ENCODE measurements at places on chromosomes 4 and X.
A peak's percentile ranks its signal among the peaks of the same experiment; 100 is the strongest.

- DNase-seq = no peak
- H3K27ac ChIP-seq = no peak overlapping the region
- no peaks in the 10 kb centered on the region for H3K27me3 ChIP-seq
- H3K4me3 ChIP-seq = no peak overlapping the region
- no peaks in the 10 kb centered on the region for H3K4me1 ChIP-seq
Measured at GRCh38 chr4:14334166-14334565, 668.1 kb upstream of the CPEB2 start.

GRCh38 chr4:79609817-79610216, 201.8 kb upstream of the GK2 start:
- H3K27me3 ChIP-seq = no peaks in the 10 kb centered on the region
- no peak overlapping the region for H3K4me3 ChIP-seq
- H3K27ac ChIP-seq = no peak overlapping the region
- no peaks in the 10 kb centered on the region for H3K36me3 ChIP-seq
- H3K4me1 ChIP-seq = peaks cover 2% of the 10 kb centered on the region

GRCh38 chrX:107626481-107626880, 1.8 kb upstream of the PRPS1 start:
- no peaks in the 10 kb centered on the region for H3K36me3 ChIP-seq
- H3K4me1 ChIP-seq = peaks cover 2% of the 10 kb centered on the region
- no peak for DNase-seq
- no peak overlapping the region for H3K4me3 ChIP-seq

- DNase-seq = no peak
- no peak overlapping the region for H3K4me3 ChIP-seq
- H3K36me3 ChIP-seq = no peaks in the 10 kb centered on the region
- H3K4me1 ChIP-seq = no peaks in the 10 kb centered on the region
- no peak overlapping the region for H3K27ac ChIP-seq
Measured at GRCh38 chr4:67779631-67780030, 25.4 kb upstream of the GNRHR start.

DNA sequence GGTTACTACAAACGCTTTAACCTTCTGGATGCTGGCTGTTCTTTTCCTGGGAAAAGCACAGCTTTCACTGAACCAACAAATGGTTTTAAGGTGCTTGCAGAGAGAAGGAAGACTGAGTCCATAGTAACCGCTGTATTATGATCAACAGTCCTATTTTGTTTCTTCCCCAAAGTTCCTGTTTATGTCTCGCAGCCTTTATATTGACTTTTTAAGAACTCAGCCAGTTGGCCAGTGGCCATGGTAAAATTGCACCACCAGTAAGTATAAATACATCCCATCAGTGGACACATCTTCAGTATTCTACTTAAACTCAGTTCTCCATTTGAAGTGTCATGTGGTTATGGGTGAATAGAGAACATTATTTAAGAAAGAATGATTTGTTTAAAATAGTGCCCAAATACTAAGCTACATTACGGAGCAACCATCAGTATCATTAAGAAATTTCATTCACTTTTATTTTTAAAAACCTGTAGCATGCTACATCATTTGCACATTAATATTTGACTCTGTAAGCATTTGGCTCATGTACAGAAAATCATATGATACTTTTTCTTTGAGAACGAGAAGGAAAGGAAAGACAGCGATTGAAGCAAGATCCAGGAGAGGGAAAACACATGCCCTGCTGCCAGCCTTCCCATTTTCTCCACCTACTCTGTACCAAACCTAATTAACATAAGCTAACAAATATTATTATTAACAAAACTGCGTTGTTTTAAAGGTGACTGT, 287.0 kb downstream of the ARHGAP24 start:
- no peaks in the 10 kb centered on the region for H3K27me3 ChIP-seq
- H3K4me3 ChIP-seq = no peak overlapping the region
- no peaks in the 10 kb centered on the region for H3K36me3 ChIP-seq
- H3K27ac ChIP-seq = no peak overlapping the region

- no peak overlapping the region for H3K4me3 ChIP-seq
- no peak overlapping the region for H3K27ac ChIP-seq
- H3K36me3 ChIP-seq = no peaks in the 10 kb centered on the region
- DNase-seq = no peak
Measured at GRCh38 chrX:78092296-78092695, 11.8 kb upstream of the PGK1 start.

- H3K4me3 ChIP-seq = no peak overlapping the region
- no peak for DNase-seq
- H3K4me1 ChIP-seq = no peaks in the 10 kb centered on the region
- H3K27ac ChIP-seq = no peak overlapping the region
Measured at GRCh38 chrX:64198036-64198435, 7.5 kb downstream of the AMER1 start.

DNA sequence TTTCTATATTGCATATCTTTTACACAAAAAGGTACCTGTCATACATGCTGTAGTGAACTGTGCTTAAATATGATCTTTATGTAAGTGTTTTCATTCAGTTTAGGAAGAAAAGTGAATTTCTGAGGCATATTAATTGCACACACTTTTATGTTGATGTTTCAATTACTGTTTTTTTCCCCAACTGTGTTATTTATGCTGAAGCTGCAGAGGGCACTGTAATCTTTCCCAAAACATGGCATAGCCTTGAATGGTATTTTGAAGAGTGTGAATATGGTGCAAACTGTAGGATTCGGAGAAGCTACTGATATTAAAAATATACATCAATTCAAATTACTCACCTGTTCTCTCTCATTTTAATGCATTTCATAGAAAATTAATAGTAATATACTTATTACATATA, 6.0 kb upstream of the CENPE start:
- H3K4me1 ChIP-seq = no peaks in the 10 kb centered on the region
- H3K27ac ChIP-seq = no peak overlapping the region
- H3K4me3 ChIP-seq = no peak overlapping the region
- no peaks in the 10 kb centered on the region for H3K36me3 ChIP-seq

DNA sequence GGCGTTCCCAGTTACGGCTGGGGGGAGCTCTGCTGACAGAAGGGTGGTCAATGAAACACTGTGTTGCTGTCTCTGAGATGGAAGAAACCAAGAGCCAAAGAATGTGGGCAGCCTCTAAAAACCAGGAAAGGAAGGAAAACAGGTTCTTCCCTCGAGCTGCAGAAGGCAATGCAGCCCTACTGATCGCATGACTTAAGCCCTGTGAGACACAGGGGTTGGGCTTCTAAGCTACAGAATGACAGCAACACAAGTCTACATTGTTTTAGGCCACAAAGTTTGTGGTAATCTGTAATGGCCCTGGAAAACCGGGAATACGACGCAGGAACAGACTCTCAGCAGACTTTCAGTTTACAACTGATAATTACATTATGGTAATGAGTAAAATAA, 38.2 kb upstream of the MTNR1A start:
- no peak overlapping the region for H3K4me3 ChIP-seq
- no peak overlapping the region for H3K27ac ChIP-seq
- H3K4me1 ChIP-seq = no peaks in the 10 kb centered on the region
- H3K27me3 ChIP-seq = no peaks in the 10 kb centered on the region
- no peak for DNase-seq

GRCh38 chrX:7925867-7926472, 1.2 kb downstream of the PNPLA4 start:
- no peak overlapping the region for H3K4me3 ChIP-seq
- H3K27me3 ChIP-seq = no peaks in the 10 kb centered on the region
- no peak overlapping the region for H3K27ac ChIP-seq
- no peaks in the 10 kb centered on the region for H3K4me1 ChIP-seq
- no peaks in the 10 kb centered on the region for H3K36me3 ChIP-seq
- DNase-seq = peak; percentile 89

DNA sequence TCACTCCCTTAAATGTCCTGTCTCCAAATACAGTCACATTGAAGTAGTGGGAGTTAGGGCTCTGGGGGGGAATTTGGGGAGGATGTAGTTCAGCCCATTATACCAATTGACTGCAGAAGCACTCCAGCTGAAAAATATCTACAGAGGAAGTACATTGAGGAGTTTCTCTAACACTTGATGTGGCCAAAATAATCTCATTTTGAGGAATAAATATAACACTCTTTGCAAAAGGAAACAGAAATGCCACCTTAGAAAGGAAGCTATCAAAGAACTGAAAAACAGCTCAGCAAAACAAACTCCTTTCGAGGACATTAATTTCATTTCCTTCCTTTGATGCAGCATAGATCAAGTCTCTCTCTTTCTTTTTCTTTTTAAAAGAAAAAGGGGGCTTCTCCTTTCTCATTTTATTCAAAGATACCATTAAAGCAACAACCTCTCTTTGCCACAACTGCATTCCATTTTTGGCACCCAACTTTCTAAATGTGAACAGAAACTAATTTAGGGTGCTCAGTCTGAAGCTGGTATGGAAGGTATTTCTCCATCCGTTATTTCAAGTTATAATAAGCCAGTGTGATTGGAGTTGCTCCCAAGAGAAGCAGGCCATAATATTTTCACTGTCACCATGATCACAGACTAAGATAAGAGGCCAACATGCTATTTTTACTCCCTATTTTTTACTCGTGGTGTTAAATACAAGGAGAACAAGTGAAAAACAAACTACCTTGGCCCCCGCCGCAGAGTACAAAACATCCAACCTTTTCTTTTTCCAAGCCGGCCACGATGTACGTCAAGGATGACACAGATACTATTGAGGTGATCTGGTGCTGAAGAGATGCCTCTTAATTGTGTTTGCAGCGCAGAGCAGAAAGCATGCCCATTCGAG, 230.4 kb upstream of the GATB start:
- DNase-seq = no peak
- no peaks in the 10 kb centered on the region for H3K36me3 ChIP-seq
- no peaks in the 10 kb centered on the region for H3K4me1 ChIP-seq
- H3K27me3 ChIP-seq = no peaks in the 10 kb centered on the region
- no peak overlapping the region for H3K27ac ChIP-seq

- H3K36me3 ChIP-seq = no peaks in the 10 kb centered on the region
- no peak for DNase-seq
- no peak overlapping the region for H3K4me3 ChIP-seq
- H3K27ac ChIP-seq = no peak overlapping the region
- no peaks in the 10 kb centered on the region for H3K27me3 ChIP-seq
Measured at GRCh38 chrX:153061732-153062131, 5.5 kb downstream of the PNMA3 start.

- no peaks in the 10 kb centered on the region for H3K36me3 ChIP-seq
- DNase-seq = no peak
- H3K27me3 ChIP-seq = no peaks in the 10 kb centered on the region
- H3K4me1 ChIP-seq = peaks cover 4% of the 10 kb centered on the region
Measured at GRCh38 chrX:50613846-50614245, 143.2 kb upstream of the DGKK start.

DNA sequence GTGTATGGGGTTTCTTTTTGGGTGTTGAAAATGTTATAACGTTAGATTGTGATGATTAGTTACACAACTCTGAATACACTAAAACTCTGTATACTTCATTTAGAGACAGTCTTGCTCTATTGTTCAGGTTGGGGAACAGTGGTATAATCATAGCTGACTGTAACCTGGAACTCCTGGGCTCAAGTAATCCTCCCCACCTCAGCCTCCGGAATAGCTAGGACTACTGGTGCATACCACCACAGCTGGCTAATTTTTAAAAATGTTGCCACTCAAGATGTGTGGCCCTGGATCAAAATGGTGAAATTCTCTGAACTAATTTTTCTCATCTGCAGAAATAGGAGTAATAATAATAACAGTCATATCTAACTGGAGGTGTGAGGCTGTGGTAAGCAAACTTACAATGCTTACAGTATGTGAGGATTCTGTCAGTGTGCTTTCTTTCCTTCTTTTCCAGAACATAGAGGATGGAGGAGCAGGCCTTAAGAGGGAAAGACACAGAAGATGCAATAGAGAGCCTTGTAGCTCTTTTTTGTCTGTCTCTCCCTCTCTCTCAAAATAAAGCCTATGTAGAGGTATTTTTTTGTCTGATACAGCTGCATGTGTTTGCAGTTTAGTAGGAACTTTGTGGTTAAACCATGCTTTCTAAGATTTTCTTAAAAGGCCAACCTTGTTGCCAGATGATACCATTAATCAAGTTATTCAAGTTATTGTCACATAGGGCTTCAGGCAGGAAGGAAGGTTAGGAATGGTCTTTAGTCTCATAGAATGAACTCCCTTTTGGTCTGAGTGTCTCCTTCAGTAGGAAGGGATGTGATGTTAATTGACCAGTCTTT, 7.5 kb downstream of the ADD1 start:
- H3K27me3 ChIP-seq = no peaks in the 10 kb centered on the region
- no peak overlapping the region for H3K27ac ChIP-seq
- H3K4me3 ChIP-seq = no peak overlapping the region

GRCh38 chr4:2788532-2789103, 4.3 kb upstream of the SH3BP2 start:
- peaks cover 49% of the 10 kb centered on the region for H3K4me1 ChIP-seq
- DNase-seq = no peak

GRCh38 chr4:3335982-3336381, 43.2 kb downstream of the RGS12 start:
- H3K27ac ChIP-seq = no peak overlapping the region
- H3K36me3 ChIP-seq = no peaks in the 10 kb centered on the region

DNA sequence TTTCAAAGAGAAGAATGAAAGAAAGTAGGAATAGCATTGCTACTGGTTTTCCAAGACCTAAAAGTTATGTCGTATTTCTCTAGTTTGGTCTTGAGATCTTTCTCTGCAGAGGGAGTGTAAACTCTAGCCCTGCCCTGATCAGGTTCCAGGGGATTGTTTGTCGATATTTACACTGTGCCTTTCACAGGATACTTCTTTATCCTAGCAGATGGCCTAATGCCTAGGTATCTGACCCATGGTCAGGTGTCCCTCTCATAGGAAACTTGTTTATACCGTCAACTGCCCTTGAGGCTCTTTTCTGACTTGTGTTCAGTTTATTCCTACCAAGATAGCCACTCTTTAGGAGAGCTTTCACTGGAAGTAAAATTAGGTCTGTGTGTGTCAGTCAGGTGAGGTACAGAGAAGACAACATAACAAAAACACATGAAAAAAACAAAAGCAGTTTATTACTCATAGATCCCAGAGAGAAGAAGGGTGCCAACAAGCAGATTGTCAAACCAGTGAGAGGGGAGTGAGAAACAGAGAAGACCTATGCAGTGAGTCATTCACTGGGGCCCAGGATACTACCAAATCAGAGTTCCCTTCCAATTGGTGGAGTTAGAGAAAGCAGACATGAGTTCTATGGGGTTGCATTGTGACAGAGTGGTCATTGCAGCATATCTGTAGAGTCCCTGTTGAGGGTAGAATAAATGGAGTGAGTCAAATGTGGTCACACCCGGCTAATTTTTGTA, 40.6 kb upstream of the THOC2 start:
- H3K4me1 ChIP-seq = no peaks in the 10 kb centered on the region
- no peak overlapping the region for H3K27ac ChIP-seq

- no peaks in the 10 kb centered on the region for H3K36me3 ChIP-seq
- no peak overlapping the region for H3K27ac ChIP-seq
- no peaks in the 10 kb centered on the region for H3K27me3 ChIP-seq
Measured at GRCh38 chrX:17519358-17519757, 144.4 kb downstream of the NHS start.

GRCh38 chr4:67437974-67438713, 107.2 kb downstream of the CENPC start:
- H3K4me3 ChIP-seq = no peak overlapping the region
- no peaks in the 10 kb centered on the region for H3K27me3 ChIP-seq
- no peaks in the 10 kb centered on the region for H3K4me1 ChIP-seq
- no peak for DNase-seq

- no peak overlapping the region for H3K27ac ChIP-seq
- H3K27me3 ChIP-seq = no peaks in the 10 kb centered on the region
- peaks cover 22% of the 10 kb centered on the region for H3K4me1 ChIP-seq
- H3K4me3 ChIP-seq = no peak overlapping the region
Measured at GRCh38 chr4:7967501-7968261, 28.0 kb upstream of the AFAP1 start.

GRCh38 chr4:92382128-92382527, 78.4 kb downstream of the GRID2 start:
- no peak overlapping the region for H3K27ac ChIP-seq
- H3K4me1 ChIP-seq = no peaks in the 10 kb centered on the region
- H3K4me3 ChIP-seq = no peak overlapping the region
- no peak for DNase-seq
- no peaks in the 10 kb centered on the region for H3K27me3 ChIP-seq
- H3K36me3 ChIP-seq = no peaks in the 10 kb centered on the region
